ENCODE measurements at places on chromosomes 5 and 9. TPM values are rescaled to one million over a fixed set of nuclear protein-coding genes. Genes with fewer than 3 reads are reported as not detected.

Gene C5orf58
- 4.3 TPM for total RNA-seq

Gene SPINK1
- 1.4 TPM for total RNA-seq

Gene C5orf52
- total RNA-seq = not detected

Gene RAB3C
- 11.5 TPM for total RNA-seq

DNA sequence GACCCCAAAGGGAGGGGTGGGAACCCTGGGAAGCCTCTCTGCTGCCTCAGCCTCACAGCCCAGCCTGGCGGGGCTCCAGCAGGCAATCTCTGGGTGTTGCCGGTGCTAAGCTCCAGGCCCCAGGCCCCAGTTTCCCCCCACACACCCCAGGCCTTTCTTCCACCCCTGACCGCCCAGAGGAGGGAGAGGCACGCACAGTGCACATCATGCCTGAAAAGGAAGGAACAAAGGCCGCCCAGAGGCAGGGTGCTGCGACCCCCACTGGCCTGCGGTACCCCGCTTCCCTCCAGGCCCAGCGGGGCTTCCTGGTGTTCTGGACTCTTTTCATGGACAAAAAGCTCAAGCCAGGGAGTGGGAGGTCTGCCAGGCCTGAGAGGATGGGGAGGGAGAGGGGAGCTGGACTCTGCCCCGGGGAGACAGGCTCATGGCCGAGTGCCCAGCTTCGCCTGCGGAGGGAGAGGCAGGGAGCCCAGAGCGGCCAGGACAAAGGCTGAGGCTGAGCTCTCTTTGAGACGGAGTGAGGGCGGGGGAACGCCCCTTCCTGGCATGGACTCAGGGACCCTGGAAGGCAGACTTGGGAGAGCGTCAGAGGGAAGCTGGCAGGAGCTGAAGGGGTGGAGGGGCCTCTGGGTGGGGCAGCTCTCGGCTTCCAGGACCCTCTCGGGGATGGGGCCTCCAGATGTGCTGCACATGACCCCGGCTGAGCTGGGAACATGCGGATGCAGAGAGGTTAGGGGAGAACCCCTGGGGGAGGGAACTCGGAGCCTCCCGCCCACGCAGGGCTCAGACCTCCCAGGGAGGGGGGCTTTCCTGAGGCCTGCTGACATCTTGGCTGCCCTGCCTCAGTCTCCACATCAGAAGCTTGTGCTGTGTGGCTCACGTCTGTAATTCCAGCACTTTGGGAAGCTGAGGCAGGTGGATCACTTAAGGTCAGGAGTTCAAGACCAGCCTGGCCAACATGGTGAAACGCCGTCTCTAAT lies 1.8 kb upstream of the ENTPD2 start:
- peak; percentile 78 for DNase-seq

DNA sequence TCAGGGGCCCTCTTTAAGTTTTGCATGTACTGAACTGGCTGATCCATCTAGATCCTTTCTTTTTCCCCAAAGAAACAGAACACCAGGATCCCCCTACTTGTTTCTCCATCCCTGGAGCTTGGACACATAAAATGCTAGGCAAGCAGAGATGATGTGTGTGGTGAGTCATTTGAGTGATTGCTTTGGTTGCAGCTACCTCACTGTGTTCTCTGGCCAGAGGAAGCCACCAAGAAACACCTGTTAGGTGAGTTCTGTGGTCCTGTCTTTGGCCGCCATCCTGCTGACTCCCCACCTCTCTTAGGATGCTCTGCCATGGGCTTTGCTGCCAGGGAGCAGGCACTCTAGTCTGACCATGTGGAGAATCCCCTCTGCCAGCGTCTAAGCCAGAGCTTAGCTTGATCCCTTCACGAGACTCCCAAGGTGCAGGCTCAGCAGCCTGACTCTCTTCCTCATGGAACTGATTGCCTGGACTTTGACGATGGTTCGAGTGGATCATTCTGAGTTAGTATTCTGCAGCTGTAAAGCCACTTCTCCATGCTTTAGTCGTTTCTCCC lies 27.3 kb upstream of the DENND1A start:
- no peak for DNase-seq

- DNase-seq = no peak
These were observed 565.4 kb downstream of the TLR4 start for GRCh38 chr9:118269623-118270022.

DNA sequence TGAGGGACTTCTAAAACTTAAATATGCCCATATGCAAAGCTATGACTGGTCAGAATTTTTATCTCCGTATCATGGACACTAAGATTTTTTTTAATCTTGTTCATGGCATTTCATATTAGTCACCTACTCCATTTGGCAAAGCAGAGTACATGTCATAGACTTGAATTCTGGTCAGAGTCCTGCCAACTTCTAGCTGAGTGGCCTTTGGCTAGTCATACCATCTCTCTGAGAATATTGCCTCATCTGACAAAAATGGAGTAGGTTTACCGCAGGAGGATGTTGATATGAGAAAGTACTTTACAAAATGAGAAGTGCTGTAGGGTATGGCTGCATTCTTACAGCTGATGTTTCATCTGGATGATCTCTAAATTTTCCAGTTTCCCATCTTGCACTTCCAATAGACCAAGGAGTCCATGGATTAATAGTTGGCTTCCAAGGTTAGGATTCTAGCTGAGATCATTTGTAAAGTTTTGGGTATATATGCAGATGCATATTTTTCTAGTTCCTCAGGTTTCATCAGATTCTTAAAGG lies 150.8 kb upstream of the NR3C1 start:
- DNase-seq = no peak

DNA sequence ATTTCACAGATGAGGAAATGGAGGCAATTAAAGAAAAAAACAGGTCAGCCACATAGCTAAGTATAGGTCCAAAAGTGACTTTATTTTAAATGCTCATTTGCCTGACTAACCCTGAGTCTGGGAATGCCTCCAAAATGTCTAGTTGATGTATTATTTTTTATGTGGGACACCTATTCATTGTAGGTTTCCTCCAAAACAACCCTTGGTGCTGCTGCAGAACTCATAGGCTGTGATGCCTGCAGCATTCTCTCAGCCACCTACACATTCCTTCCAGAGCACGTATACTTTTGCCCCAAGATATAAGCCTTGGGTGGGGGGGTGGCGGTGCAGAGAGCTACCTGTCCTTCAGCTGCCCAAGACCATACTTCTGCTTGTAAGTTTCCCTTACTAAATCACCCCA lies 77.4 kb downstream of the MSX2 start:
- no peak for DNase-seq

DNA sequence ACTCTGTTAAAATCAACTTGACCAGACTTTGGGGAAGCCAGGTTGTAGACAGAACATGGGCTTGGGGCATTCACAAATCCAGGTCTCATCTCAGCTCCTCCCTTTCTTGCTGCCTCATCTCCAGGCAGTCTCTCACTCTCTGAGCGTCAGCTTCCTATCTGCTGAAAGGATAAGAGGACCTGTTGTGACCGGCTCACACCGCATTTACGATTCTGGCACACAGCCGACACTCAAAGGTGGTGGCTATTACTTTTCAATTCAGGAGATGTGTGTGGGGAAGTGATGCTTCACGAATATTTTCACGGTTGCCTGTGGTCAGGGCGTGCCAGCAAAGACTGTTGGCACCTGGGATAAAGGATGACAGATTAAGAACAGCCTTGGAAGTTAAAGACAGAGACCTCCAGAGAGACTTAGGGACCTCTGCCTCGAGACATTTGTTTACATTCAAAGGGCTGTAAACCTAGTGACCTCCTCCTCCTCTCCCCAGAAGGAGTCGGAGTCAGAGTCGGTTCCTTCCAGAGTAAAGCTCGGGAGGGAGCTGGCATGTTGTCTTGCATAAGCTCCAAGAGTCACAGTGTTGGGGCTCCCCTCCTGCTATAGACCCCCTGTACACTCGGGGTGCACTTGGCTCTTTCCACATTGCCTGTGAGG lies 83.2 kb downstream of the AK8 start:
- no peak for DNase-seq

DNA sequence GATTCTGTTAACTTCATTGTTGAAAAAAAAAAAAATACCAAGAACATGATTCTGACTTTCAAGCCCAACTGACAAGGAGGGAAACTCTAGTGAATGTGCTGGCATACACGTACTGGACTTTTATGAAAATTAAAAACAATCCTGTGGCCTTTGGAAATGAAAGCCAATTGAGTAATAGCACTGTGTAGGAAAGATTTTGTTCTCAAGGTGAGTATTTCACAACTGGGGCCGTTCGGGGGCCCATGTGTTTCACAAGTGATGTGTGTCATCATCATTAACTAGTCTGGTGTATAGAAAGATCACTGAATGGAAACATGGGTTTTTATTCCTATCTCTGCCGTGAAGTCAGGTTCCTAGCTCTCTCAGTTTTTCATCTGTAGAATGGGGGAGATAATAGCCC lies 605.0 kb upstream of the CLINT1 start:
- no peak for DNase-seq
